ENCODE measurements at places on chromosomes 13 and 19.

GRCh38 chr13:99985886-99986527 is 4.4 kb downstream of the ZIC2 start:
- no peak for DNase-seq

GRCh38 chr13:45396533-45397095 is 21.6 kb downstream of the SLC25A30 start:
- no peak for DNase-seq

DNA sequence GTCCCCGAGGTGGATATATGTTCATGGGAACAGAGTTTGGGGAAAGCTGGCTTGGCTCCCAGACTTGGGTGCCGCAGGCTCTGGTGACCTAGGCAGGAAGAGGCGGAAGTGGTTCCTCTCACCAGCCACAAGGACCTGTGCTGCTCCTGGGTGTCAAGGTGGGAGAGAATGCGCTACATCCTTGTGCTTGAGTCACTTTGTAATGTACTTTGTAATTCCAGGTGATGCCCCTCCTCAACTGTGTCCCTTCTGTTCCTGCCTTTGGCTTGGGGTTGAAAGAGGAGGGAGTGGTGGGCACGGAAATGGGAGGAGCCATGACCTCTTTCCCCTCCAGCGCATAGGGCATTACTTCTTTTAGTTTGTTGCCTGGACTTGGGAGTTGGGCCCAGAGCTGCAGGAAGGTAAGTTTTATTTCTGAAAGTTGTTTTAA is 10.9 kb downstream of the GARRE1 start:
- no peak for DNase-seq

DNA sequence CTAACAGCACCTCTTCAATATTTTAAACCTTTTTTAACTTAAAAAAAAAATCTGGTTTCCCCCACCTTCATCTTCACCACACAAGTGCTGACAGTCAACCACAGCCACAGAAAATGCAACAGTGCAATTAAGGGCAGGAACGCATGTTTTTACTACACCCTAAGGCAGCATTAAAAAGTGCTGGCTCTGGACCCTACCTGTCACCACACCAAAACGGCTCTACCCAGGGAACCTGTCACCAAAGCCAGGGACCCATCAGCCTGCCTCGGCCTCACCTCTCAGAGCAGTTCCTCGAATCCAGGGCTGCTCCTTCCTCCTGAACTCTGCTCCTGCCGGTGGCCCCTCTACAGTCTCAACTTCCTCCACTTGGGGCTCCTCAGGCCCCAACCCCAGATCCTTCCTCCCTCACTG is 22.5 kb upstream of the SLC35E1 start:
- DNase-seq, result peak; percentile 43

DNA sequence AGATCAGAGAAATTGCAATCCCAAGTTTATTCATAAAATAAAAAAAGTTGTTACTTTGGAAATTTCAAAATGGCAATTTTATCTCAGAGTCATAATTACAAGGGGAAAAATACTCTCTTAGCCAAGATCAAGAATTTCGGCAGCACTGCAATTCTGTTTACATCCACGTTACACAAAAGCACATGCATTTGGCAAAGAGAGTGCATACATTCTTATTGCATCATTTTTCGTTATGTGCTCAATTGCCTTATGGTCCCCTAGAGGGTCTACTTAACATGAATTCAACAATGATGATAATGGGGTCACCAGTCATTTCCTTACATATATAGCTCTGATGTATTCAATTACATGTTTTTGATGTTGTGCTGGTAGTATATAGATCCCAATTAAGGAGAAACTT is 498.0 kb downstream of the DIAPH3 start:
- no peak for DNase-seq

- no peak for DNase-seq
Observed at GRCh38 chr13:40438999-40439797, 227.2 kb downstream of the FOXO1 start.

- no peak for DNase-seq
Observed at GRCh38 chr19:34282611-34283519, 28.5 kb downstream of the GARRE1 start.

DNA sequence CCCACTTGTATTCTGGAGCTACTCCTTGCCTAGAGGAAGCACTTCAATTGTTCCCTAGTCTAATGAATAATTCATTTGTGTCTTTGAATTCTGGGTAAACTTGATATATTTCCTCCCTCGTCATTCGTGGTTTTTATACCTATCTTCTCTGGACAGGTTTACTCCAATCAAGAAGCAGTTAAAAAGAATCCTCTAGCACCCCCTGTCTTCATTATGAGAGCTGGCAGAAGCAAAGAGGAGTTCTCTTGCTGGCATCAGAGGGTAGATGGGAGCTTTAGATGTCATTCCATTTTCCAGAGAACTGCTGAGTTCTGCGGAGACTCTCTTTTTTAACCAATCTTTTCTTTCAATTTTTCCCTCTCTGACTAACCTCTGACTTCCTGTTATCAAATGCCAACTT is 627.7 kb downstream of the FGF9 start:
- DNase-seq, result no peak

DNA sequence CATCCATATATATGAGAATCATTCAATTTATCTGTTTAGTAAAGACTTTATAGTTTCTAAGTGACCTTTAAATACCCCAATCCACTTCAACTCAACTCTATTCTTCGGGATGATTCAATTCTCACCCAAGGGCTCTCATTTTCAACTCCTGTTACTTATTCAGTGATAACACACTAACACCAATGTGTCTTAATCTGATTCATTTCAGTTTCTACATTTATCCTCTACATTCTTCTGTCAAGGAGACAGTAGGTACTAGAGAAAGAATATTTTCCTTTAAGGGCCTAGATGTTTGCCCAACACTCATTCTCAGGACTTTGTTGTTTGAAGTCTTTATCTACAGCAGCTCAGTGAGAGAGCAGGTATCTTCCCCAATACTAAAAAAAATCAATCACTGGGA is 7.1 kb downstream of the ARGLU1 start:
- no peak for DNase-seq

DNA sequence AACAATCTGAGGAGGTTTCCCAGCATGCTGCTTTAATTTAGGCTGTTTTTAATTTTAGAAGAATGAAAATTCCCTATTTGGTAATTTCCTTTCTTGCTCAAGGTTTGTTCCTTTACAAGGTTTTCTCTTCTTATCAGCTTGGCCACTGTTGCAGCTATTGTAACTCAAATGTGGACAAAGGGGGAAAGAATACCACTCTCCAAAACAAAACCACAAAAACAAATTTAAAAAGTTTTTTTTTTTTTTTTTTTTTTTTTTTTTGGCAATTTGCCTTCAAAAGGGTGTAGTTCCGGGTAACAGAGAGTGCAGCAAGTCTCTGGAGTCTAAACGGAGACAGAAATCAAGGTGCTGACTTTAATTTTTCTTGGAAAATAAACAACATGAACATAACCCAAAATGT is 306.4 kb upstream of the ARGLU1 start:
- no peak for DNase-seq

GRCh38 chr19:10888421-10888866 is 17.1 kb downstream of the CARM1 start:
- no peak for DNase-seq

GRCh38 chr13:34546344-34547250 is 395.5 kb upstream of the NBEA start:
- no peak for DNase-seq

Data from CD4-positive, alpha-beta T cell treated with Interleukin-15 for 4 hours (primary cell).